Lung (tissue), 17 donors: ENCODE measurements at places on chromosomes 1 and 21. TPM values are rescaled to one million over a fixed set of nuclear protein-coding genes. Genes with fewer than 3 reads are reported as not detected.

S100A3 gene
- 3.0 TPM for total RNA-seq

AIRE gene
- 0.37 TPM for total RNA-seq

CFHR5 gene
- total RNA-seq = not detected

SPRR2F gene
- not detected for total RNA-seq

ADORA1 gene
- total RNA-seq = 2.3 TPM

- DNase-seq = no peak
These were observed 12.6 kb downstream of the FALEC start for GRCh38 chr1:150528196-150528595.

- DNase-seq = no peak
These were observed 16.3 kb upstream of the MTARC1 start for GRCh38 chr1:220770245-220770913.

DNA sequence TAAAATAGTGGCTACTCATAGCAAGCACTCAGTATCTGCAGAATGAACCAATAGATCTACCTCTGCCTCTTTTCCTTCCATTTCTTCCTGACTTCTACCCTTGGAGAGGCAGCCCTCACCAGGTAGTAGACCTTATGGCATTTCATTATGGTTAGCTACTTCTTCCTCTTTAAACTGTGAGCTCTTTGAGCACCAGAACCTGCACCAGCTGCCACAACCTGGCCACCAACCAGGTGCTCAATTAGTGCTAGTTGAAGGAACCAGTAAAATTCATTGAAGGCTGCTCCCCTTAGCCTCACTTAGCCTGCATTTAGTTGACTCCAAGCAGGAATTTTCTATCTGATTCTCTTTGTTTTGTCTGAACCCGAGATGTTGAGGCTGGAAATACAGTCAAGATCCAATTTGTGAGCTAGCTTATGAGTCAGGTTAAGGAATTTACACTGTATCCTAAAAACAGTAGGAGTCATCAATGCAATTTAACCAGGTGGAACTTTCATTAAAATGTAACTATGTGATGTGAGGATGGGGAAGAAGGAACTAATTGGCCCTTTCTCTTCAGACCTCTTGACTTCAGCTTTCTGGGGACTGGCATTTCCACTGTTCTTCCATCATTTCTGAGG, 81.5 kb upstream of the UBE2U start:
- DNase-seq = no peak

DNA sequence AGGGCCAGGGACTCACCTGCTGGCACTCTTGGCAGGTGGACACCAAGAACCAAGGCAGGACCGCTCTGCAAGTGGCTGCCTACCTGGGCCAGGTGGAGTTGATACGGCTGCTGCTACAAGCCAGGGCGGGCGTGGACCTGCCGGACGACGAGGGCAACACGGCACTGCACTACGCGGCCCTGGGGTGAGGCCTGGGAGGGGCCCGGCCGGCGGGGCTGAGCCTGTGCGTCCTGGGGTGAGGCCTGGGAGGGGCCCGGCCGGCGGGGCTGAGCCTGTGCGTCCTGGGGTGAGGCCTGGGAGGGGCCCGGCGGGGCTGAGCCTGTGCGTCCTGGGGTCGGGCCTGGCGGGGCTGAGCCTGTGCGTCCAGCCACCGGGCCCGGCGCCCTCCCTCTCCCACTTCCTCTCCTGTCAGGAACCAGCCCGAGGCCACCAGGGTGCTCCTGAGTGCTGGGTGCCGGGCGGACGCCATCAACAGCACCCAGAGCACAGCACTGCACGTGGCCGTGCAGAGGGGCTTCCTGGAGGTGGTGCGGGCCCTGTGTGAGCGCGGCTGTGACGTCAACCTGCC, 4.6 kb upstream of the MMP23B start:
- DNase-seq = no peak

- DNase-seq = no peak
These were observed 148.0 kb downstream of the ROR1 start for GRCh38 chr1:63921802-63922201.

GRCh38 chr1:26124418-26125331, 13.1 kb downstream of the PDIK1L start:
- DNase-seq = no peak

GRCh38 chr1:37537378-37537777, 16.7 kb downstream of the SNIP1 start:
- no peak for DNase-seq

DNA sequence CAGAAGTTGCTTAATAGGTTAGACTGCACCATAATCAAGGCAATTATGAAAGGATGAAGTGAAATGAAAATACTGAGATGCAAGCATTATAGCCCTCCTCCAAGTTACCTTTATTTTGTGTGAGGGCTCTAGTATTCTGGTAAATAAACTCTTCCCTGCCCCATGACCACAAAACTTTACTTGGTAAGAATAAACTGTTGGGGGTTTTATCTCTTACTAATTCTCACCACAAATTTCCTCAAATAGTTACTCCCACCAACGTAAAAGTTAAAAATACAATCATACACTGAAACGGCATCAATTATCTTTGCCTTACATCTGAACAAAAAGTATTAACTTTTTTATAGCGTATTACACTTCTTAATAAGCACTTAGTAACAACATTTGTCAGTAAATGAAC, 29.5 kb downstream of the C21orf91 start:
- DNase-seq = no peak
